ENCODE measurements at places on chromosomes 6 and 20.

GRCh38 chr6:150169609-150170008 is 26.8 kb downstream of the PPP1R14C start:
- DNase-seq: no peak

- no peak for DNase-seq
Observed at GRCh38 chr20:57071283-57071731, 195.1 kb downstream of the BMP7 start.

- DNase-seq: no peak
Observed at GRCh38 chr6:5175635-5176034, 85.1 kb downstream of the LYRM4 start.

GRCh38 chr20:32742322-32743236 is 688 bp downstream of the COMMD7 start:
- DNase-seq: no peak

- DNase-seq: no peak
Observed at GRCh38 chr20:47907031-47907675, 121.9 kb upstream of the SULF2 start.

- DNase-seq: no peak
Observed at GRCh38 chr6:141203902-141204575, 928.7 kb upstream of the GJE1 start.

DNA sequence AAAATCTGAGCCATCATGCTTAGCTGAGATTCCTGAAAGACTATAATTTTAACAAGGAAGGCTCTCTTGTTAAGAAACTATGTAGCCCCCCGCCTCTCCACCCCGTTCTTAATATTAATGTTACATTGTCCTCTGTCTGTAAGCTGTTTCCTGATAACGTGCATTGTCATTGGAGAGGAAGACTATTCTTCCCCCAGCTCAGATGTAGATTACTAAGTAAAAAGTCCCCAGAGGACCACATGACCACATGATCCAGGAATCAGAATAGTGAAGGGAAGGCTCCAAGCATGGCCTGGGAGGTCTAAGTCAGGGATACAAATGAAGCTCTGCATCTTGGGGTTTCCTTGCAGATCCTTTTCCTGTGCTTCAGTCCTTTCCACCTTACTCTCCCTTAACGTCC is 106.4 kb downstream of the JARID2 start:
- no peak for DNase-seq

DNA sequence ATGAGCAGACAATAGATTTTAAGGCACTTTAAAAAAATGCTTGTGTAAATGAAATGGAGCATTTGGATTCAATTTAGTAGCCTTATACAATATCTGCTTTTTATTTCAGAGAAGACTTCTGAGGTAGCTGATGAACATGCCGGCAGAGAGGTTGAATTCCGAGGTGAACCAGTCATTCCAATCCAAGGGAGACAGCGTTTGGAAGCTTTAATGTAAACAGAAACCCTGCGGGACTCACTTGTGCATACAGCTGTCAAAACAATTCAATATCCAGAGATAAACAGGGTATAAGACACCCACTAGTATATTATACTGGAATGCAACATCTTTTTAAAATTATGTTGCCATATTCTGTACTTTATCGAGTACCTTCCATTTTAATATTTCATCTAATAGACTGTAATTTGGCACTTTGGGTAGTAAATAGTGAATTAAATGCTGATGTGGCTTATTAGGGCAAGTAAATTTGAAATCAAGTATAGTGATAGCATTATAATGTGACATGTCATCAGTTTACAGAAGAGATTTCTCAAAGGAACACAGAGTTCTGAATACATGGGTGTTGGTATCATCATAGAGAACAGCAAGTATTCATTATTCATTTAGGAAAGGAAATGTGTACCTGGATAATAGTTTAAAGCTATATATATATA is 347.7 kb downstream of the PRKN start:
- no peak for DNase-seq

GRCh38 chr6:51841626-51842025 is 245.8 kb downstream of the PKHD1 start:
- no peak for DNase-seq

GRCh38 chr20:21534453-21534852 is 20.6 kb upstream of the NKX2-2 start:
- no peak for DNase-seq

- no peak for DNase-seq
Observed at GRCh38 chr20:18466574-18466893, 296 bp downstream of the DZANK1 start.

- no peak for DNase-seq
Observed at GRCh38 chr20:34578025-34578424, 19.5 kb downstream of the MAP1LC3A start.

DNA sequence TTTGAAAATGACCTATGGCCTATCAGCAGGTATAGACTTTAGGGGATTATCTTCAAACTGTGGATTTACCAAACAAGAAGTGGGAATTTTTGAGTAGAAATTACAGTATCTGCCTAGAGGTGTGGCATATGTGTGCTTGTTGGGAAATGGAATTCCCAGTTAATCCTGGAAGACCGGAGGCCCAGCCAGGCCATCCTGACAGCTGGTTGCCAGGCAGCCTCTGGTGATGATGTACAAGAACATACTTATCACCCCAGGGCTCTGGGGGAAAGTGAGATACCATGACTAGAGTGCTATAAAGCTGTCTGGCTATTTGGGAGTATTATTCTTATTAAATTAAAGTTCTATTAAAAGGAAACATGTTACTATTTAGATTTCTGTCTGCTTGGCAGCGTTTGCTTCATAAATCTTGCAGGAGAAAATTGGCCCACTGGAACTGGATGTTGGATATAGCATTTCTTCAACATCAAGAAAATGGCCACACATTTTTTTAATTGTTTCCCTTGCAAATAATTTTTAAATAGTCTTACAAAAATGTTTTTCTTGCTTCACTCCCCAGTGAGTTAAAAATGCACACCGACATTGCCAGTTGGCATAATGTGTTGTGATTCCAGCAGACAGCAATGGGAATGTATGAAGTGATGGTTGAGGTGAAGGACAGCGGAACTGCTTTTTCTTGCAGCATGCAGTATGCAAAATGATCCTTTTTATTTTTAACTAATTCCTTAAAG is 187.8 kb downstream of the MYLK4 start:
- peak; percentile 11 for DNase-seq

DNA sequence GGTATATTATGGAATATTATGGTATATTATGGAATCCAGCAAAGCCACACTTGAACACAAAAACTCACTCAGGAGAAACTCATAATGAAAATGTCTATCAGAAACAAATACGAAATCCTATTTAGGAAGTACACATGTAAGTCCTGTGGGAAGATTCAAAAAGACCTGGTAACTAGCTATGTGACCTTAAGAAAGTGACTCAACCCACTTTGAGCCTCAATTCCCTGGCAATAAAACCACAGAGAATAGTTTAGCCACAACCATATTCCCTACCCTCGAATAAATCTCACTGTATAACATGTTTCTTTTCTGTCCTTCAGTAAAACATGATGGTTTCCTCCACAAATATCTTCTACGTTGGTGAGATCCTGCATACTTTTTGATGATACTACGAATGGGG is 56.4 kb downstream of the ZMYND8 start:
- DNase-seq: no peak

GRCh38 chr20:33059741-33060390 is 6.2 kb downstream of the BPIFB3 start:
- DNase-seq: no peak

DNA sequence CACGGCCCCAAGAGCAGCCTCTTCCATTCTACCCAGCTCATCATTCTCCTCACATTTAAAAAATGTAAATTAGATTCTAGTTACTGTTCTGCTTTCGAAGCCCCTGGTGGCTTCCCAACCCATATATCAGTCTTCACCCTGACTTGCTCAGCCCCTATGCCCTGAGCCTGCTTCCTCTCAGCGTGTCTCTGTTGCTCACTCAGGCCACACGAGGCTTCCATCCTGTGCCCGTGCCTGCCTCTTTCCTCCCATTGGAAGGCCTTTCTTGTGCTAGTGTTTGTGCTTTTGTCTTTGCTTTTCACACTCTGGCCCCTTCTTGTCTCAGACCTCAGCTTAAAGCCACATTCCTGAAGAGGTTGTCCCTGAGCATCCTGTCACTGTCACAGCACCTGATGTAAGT is 78.1 kb downstream of the AFDN start:
- DNase-seq: no peak

DNA sequence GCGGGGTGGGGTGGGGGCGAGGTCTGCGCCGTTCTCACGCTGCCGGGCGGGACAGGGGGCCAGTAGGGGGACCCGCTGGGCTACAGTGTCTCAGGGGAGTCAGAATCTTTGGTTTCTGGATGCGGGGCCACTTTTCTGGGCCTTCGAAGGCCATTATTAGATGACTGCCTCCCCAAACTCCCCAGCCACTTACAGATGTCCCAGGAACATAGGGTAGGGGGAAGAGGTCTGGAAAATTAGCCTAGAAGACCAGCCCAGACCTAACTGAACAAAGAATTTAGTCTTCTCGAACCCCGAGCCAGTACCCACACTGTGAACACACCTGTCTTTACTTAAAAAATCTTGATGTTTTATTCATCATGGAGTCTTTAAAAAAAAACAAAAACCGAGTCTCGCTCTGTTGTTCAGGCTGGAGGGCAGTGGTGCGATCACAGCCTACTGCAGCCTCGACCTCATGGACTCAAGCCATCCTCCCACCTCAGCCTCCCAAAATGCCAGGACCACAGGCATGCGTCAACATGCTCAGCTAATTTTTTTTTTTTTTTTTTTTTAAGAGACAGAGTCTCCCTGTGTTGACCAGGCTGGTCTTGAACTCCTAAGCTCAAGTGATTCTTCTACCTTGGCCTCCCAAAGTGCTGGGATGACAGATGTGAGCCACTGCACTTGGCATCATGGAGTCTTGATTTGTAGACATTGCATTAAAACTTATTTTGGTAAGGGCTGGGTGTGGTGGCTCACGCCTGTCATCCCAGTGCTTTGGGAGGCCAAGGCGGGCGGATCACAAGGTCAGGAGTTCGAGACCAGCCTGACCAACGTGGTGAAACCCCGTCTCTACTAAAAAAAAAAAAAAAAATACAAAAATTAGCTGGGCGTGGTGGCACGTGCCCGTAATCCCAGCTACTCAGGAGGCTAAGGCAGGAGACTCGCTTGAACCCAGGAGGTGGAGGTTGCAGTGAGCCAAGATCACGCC is 3.3 kb upstream of the SLC29A1 start:
- DNase-seq: no peak

DNA sequence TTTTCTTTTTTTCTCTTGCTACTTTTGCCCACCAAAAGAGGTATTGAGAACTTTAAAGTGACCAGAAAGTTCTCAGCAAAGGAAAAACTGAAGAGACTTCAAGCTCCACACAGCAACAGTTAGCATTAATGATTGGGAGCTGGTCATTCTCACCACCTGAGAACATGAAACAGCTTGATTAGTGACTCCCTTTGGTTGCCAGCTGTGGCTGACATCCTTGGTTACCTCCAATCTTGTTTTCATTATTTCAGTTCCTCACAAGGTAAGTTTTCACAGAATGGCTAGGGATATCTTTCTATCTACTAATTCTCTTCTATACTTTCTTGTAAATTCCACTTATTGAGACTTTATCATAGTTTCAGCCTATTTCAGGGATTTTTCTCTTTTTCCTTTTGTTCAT is 427.9 kb downstream of the QKI start:
- no peak for DNase-seq

GRCh38 chr6:108616544-108616943 is 55.8 kb downstream of the FOXO3 start:
- no peak for DNase-seq

DNA sequence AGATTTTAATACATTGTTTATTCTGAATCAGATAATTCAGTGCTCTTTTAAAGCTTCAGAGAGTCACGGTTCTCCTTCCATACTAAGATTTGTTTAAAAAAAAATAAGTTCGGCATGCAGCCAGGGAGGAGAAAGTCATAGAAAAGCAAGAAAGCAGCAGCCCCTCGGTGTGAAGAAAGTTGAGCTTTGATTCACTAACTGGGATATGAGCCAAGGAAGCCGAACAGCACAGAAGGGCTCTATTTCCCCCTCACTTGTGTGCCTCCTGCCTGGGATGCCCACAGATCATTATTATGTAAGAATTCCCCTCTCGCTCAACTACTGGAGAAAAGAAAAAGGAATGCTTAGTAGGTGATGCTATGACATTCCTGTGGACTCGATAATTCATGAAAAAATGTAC is 69.3 kb upstream of the SYNJ2 start:
- peak; percentile 14 for DNase-seq

DNA sequence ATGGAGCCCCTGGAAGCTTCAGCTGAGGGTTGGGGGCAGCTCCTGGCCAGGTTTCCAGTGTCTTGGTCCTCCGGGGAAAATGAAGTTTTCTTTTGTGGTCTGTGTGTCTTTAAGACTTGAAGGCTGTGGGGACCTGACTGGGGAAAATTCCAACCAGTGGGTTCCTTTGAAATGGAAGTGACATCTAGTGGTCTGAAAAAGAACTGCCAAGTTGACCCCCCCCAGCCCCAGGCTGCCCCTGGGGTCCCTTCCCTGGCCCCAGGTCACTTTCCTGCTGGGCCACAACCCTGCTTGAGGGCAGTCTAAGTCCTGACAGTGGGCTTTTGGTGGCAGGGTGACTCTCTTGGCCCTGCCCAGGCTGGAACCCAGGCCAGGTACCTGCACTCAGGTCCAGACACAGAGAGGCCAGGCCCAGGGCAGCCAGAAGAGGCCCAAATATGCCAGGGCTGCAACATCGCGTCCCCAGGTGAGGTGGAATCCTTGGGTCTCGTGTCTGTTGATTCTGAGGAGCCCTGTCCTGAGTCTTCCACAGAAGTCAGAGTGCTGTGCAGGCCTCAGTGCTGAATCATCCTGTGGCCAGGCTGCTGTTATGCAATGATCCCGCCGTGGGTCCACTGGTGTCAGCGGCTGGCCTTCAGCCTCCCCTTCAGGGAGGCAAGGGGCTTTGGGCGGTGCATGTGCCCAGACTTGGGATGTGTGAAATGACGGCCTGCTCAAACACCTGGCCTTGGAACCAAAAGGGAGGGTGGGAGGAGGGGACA is 68.4 kb downstream of the VEGFA start:
- no peak for DNase-seq

GRCh38 chr6:83696674-83697073 is 12.2 kb downstream of the SNAP91 start:
- DNase-seq: no peak

DNA sequence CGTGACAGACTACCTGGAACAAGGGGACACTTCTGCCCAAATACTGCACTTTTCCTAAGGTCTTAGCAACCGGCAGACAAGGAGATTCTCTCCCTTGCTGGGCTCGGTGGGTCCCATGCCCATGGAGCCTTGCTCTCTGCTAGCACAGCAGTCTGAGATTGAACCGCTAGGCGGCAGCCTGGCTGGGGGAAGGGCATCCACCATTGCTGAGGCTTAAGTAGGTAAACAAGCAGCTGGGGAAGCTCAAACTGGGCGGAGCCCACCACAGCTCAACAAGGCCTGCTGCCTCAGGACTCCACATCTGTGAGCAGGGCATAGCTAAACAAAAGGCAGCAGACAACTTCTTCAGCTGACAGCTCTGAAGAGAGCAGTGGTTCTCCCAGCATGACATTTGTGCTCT is 87.8 kb upstream of the ASCC3 start:
- DNase-seq: no peak

- no peak for DNase-seq
Observed at GRCh38 chr6:93036835-93037234, 382.5 kb downstream of the EPHA7 start.
